ENCODE measurements at places on chromosomes 11 and 22.

GRCh38 chr11:70908223-70908622, 344.2 kb downstream of the SHANK2 start:
- DNase-seq = no peak

DNA sequence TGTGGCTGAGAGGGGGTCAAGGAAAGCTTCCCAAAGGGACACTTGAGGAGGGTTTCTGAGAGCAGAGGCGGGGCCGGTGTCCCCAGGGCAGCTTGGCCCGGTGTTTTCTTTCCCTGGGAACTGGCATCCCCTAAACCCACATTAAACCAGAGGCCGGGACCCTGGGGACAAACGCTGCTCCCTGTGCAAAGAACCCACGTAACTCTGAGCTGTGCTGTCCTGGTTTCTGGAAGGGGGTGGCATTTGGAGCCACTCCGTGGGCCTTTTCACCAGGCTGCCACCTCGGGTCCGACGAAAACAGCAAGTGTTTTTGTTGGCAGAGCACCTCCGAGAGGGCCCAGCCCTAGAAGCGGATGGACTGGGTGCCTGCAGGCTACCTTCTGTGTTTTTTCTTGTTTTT, 100.2 kb upstream of the ANO1 start:
- no peak for DNase-seq

- no peak for DNase-seq
Measured at GRCh38 chr22:45224331-45224730, 16.4 kb downstream of the KIAA0930 start.

DNA sequence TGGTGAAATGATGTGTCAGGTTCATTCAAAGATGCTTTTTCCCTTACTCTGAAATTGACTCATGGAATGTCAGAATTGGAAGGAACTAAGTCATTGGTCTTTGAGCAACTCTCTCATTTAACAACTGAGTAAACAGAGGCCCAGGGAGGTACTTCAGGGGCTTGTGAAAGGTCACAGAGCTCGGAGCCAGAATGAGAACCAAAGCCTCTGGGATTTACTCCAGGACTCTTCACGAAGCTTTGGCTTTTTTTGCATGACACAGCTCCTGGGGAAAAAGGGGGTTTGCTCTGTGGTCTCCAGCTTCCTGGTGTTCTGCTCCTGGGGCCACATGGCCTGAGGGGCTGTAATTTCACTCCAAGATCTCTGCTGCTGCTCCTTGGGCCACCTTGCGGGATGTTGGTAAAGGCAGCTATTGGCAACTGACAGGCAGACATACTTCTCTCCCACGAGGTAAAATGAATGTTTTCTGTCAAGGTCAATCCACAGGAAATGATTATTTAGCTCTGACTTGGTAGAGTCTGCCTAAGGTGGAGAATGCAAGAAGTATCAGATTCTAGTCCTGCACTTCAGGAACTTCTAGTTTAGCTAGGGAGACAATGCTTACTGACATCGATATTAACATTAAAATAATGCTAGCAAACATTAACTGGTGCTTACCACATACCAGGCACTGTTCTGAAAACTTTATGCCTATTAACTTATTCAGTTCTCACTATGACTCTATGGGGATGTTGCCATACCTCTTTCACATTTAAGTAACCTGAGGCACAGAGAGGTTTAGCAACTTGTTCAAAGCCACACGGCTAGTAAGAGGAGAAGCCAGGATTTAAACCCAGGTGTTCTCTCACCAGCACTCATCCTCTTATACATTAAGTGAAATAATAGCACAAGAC, 16.1 kb downstream of the PKNOX2 start:
- no peak for DNase-seq
